ENCODE measurements at places on chromosomes 5 and 9.
A peak's percentile ranks its signal among the peaks of the same experiment; 100 is the strongest.

DNA sequence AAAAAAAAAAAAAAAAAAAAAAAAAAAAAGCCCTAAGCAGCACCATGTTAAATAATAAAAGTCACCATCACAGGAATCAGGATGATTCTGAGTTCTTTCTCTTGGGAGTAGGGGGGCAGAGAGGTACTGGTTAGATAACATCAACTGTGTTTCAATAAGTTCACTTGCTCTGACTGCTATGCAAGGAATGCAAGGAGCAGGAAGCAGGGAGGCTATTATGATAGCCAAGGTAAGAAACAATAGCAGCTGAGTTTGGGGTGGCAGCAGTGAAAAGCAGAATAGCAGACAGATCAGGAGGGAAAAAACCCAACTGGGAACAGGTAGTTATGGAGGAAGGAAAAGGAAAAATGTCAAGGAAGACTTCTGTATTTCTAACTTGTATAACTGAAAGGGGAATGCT, 8.2 kb downstream of the CEP120 start:
- DNase-seq, result no peak

DNA sequence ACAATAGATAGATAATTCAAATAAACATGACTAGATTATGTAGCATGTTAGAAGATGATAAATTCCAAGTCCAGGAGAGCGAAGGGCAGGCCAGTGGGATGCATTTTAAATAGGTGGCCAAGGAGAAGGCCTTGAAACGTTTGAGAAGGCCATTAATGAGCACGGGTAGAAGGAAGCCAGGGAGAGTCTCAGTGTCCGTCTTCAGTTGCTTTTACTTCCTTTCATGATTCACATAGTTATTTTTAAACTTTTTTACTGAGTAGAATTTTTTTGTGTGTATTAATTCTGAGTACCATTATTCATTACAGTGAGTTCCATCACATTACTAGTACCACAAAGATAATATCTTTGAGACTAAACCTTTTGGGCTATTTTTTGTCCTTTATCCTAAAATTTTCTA, 259.2 kb downstream of the ARRDC3 start:
- DNase-seq, result no peak

DNA sequence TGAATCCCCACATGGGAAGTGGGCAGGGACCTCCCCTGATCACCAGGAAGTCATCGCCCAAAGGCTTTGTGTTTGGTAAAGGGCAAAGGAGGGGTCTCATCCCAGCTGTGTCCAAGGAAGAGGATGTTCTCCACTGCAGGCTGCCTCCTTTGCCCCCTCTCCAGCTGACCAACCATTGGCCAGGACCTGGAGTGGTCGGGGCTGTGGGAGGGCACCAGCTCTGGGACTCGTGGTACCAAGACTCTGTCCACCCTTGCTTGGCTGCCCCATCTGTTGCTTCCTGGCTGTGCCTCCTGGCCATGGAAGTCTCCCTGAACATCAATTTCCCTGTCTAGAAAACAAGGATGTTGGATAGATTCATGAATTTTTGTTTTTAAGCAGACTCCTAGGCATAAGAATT, 34.1 kb downstream of the COL15A1 start:
- peak; percentile 47 for DNase-seq

- no peak for DNase-seq
These were observed 177.9 kb downstream of the MACROH2A1 start for GRCh38 chr5:135221187-135221473.

- no peak for DNase-seq
These were observed 31.2 kb upstream of the ACTBL2 start for GRCh38 chr5:57513785-57514184.

DNA sequence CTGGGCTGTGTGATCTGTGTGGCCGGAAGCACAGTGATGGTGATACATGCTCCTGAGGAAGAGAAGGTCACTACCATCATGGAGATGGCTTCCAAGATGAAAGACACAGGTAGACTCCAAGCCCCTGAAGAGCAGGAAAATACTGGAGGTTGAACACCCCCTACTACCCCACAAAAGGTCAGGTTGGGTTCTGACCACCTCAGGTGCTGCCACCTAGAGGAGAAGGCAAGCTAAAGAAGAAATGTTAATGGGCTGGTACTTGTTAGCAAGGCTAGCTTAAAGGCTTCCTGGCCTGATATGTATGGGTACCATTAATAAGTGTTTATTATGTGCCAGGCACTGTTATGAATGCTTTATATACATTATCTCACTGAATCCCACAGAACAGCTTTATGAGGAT, 11.7 kb downstream of the NIPAL4 start:
- no peak for DNase-seq

GRCh38 chr9:81526587-81526986, 162.8 kb downstream of the TLE1 start:
- no peak for DNase-seq

- no peak for DNase-seq
These were observed 364.0 kb downstream of the NDUFS4 start for GRCh38 chr5:53924392-53924791.

GRCh38 chr5:65742565-65743231, 20.7 kb downstream of the NLN start:
- DNase-seq, result no peak

GRCh38 chr9:129225815-129226214, 47.8 kb upstream of the IER5L start:
- no peak for DNase-seq

- peak; percentile 92 for DNase-seq
These were observed 745 bp downstream of the GADD45G start for GRCh38 chr9:89605465-89606048.

GRCh38 chr5:171295801-171296200, 13.2 kb upstream of the TLX3 start:
- DNase-seq, result no peak

GRCh38 chr9:130260816-130261765, 4.5 kb upstream of the HMCN2 start:
- peak; percentile 24 for DNase-seq

GRCh38 chr5:152151940-152152339, 227.3 kb upstream of the GLRA1 start:
- DNase-seq, result no peak

DNA sequence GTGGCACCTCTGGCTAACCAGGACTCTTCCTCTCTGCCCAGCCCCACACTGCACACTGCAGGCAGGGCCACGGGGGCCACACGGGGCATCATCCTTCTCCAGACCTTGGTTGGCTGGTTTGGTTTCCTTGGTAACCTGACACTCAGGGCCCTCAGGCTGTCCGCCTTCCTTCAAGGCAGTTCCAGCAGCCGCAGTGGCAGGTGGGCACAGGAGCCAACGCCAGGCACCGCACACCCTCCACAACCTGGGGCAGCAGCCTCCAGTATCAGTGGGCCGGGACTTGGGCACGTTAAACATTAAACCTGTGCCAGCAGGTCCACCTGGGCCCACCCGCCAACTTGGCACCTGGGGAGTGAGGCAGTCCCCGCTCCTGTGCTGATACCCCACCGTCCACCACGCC, 1.9 kb downstream of the NPDC1 start:
- DNase-seq, result no peak

DNA sequence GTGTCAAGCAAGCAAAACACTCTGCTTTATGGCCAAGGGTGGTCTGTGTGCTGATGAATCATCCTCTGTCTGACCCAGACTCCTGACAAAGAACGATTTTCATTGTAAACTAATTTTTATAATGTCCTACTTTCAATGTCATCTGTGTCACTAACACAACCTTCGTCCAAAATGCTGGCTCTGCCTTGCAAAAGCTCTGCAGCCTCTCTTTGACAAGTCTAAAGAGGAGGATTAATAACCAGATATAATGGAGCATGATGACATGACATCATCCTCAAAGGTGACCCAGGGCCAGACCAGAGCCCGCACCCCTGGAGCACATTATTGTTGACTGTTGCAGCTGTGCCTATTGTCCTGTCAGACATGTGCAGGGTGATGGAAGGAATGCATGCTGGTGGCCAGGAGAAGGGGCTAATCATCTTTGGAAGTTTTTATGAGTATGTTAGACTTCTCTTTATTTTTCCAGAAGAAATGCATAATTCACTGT, 589.4 kb downstream of the NR2F1-AS1 start:
- no peak for DNase-seq

GRCh38 chr5:95487880-95488279, 66.9 kb downstream of the SKIC3 start:
- no peak for DNase-seq

- no peak for DNase-seq
These were observed 204.5 kb downstream of the COMMD10 start for GRCh38 chr5:116289276-116289675.

GRCh38 chr5:9233712-9234111, 312.2 kb downstream of the SEMA5A start:
- no peak for DNase-seq

DNA sequence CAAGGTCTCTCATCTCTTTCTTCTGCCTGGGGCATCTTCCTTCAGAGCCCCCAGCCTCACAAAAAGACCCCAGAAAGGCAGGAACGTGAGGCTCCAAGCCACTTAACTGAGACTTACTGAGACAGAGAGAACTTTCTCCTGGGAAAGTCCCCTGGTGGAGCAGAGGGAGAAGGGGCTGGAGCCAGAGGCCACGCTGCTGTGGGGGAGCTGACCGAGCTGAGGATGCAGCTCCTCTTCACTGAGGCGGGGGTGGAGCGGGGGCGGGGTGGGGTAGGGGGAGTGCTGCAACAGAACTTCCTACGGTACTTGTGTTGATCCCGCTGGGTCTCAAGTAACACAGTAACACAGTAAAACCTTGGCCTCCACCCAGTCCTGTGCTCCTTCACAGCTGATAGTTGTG, 204.0 kb downstream of the FSTL4 start:
- no peak for DNase-seq

DNA sequence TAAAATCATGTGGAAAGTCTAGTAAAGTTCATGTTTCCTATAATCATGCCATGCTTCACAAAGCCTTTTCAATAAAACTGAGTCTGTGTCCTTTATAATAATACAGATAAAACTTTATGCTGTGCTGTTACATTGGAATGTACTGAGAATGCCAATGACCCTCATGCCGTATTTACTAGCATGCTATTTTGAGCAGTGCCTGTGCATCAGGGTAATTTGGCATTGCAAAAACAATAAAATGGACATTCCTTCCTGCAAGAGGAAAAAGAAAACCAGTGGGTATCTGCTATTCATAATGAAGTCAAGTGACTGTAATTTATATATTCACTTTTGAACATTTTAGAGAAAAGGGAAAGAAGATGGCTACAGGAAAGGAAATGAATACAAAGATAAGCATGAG, 159.0 kb downstream of the PBX3 start:
- no peak for DNase-seq

DNA sequence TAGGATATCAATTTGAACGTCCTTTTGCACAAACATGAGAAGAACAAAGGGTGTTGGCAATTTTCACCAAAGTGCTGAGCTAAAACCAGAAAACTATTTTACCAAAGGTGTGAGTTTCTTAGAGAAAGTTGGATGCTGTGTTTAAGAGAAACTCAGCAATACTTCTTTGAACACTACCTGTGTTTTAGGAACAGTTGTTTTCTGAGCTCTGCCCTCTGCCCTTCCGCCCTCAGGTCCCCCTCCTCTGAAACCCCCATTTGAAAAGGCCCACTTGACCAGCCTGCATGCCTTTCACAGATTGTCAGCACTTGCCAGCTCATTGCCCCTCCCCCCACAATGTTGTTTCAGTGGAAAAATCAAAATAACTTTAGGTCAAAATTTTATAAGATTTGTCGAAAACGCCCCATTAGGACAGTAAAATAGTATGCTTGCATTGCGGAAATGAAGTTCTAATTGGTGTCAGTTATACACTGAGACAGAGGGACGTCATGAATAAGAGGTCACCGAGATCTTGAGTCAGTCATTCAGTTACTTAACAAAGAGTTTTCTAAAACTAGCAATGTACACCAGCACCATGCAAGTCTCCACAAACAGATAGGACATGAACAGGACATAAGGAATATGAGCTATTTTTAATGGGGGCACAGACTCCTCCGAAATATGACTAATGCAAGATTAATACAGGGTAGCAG, 61.9 kb upstream of the IL7R start:
- DNase-seq, result no peak

GRCh38 chr9:113152699-113153098, 1.9 kb downstream of the SLC31A2 start:
- DNase-seq, result no peak

- DNase-seq, result no peak
These were observed 154.6 kb downstream of the GDNF start for GRCh38 chr5:37685211-37685610.

DNA sequence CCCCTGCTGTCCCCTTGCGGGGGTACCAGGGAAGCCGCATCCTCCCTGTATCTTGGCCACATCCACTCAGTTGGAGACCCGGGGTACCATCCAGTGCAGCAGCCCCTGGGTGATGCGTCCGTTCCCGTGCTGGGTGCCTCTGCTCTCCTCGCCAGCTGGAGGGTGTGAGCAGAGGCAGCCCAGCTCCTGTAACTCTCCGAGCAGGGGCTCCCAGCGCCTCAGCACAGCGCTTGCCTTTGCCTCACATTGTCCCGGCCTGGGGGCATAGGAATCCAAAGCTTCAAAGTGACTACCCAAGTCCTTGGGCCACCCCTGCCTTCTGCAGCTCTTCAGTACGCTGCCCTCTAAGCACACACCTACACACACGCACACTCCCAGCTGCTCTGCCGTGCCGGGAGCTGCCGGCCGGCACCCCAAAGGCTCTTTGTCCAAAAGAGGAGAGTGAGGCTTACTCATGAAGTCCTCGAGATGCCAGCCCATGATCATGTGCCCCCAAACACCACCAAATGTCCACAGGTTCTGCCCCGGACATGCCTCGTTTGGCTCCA, 733 bp downstream of the ANGPTL2 start:
- DNase-seq, result no peak

- no peak for DNase-seq
These were observed 79.4 kb downstream of the CAAP1 start for GRCh38 chr9:26813247-26813646.

- no peak for DNase-seq
These were observed 22.0 kb downstream of the HINT1 start for GRCh38 chr5:131142970-131143617.

- no peak for DNase-seq
These were observed 78.5 kb downstream of the SEC61B start for GRCh38 chr9:99300603-99301002.

DNA sequence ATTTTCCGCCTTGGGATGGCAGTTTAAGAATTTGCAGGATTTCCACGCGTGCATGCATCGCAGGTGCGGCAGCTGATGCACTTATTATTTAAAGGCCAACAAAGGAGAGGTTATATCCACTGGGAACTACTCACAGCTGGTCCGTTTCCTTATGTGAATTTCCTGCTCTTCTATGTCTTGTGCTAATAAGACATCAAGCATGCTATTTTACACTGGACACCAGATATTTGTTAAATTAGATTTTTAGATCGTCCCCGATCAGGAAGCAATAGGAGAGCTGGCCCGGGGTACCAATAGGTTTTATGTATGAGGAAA, 476 bp upstream of the DTWD2 start:
- no peak for DNase-seq
